ENCODE measurements at places on chromosomes 5 and 9. TPM values are rescaled to one million over a fixed set of nuclear protein-coding genes. Genes with fewer than 3 reads are reported as not detected.
A peak's percentile ranks its signal among the peaks of the same experiment; 100 is the strongest.

Gene PARP8
- 3.3 TPM for polyA plus RNA-seq

Gene C5orf46
- polyA plus RNA-seq, result 0.43 TPM

DNA sequence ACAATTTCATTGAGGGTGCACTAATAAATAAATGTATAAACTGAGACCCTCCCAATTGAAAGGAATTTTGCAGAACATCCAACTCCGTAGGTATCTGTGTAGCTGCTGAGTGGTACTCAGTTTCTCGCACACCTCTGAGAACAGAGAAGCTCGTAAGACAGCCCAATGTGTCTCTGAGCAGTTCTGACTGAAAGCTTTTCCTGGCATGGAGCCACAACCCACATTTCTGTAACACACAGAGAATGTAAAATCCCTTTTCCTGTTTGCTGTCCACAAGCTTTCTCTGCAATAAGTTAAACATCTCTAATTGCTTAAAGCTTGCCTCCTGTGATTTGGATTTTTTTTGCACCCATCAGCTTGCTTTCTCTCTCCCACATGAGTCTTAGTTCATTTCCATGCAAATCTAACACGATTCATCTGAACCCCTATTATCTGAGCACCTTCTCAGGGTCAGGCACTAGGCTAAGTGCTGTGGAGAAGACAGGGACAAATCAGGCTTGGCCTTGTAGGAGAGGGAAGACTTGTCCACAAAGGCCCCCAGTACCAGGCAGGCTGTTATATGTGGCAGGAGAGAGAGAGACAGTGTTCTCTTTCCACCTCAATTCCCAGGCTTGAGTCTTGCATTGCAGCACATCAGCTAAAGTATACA, 44.2 kb upstream of the COL15A1 start:
- peak; percentile 89 for DNase-seq

DNA sequence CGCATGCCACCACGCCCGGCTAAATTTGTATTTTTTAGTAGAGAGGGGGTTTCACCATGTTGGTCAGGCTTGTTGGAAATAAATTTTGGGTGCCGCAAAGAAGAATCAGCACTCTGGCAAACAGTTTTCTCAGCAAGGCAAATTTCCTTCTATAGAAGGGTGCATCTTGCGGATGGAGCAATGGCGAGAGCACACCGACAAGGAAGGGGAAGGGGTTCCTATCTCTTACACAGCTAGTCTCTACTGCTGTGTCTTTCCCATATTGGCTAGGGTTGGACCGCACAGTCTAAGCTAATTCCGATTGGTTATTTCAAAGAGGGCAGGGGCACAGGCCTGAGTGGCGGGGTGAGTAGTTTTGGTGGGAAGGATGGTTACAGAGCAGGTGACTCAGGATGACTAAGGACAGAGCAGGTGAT, 707 bp downstream of the GTF3C5 start:
- peak; percentile 20 for DNase-seq

DNA sequence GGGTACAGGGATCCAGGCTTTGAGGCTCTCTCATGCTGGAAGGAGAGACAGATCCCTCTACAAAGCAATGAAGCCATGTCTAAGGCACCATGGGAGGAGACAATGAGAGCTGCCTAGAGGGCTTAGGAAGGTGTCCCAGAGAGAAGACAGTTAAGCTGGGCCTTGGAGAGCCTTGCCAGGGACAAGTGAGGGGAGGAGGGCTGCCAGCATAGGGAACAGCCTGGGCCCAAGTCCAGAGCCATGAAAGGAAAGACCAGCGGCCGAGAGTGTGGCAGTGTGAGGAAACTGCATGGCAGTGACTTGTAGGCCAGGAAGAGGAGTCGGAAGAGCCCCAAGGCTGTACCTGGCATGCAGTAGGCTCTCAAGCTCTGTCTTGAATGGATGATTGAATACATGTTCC, 88.5 kb downstream of the PSD2 start:
- DNase-seq, result no peak

Measured in GM23248 (cell line).